Heart right ventricle (tissue), 16 donors: ENCODE measurements at places on chromosomes 7 and 10. TPM values are rescaled to one million over a fixed set of nuclear protein-coding genes. Genes with fewer than 3 reads are reported as not detected.

DNA sequence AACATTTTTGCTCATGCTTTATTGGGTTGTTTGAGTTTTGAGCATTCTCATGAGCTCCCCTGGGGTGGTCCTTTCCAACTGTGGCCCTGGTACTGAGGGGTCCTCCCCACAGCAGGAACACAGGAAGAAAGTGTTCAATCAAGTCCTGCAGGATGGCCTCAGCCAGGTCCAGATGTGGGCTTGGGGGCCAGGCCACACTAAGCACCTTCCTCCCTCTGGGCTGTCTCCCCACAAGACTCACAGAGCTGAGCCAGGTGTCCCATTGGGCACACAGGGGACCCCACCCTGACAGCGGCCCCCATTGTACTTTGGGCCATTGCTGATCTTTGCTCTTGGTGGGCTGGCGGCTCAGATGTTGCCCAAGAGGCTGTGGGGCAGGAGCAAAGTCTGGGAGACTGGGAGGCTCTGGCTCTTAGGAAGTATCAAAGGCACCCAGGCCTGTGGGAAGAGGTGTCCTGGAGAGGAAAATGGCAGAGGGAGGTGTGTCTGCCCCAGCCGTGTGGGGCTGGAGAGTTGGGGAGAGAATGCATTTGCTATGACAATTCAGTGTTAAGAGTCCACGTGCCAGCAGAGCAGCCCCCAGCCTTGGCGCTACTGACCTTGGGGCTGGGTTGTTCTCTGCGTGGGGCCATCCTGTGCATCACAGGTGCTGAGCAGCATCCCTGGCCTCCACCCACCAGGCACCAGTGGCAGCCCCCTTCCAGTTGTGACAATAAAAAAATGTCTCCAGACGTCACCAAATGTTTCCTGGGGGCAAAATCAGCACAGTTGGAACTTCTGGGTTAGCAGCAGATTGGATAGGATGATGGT lies 17.8 kb downstream of the SCART1 start:
- no peak for DNase-seq
- H3K4me3 ChIP-seq: no peak overlapping the region
- no peak overlapping the region for H3K27ac ChIP-seq

GRCh38 chr10:26085549-26085948 lies 131.0 kb upstream of the GAD2 start:
- no peak overlapping the region for H3K4me3 ChIP-seq
- no peaks in the 10 kb centered on the region for H3K36me3 ChIP-seq
- DNase-seq: no peak
- no peaks in the 10 kb centered on the region for H3K4me1 ChIP-seq
- H3K27me3 ChIP-seq: no peaks in the 10 kb centered on the region

GRCh38 chr7:74586258-74587175 lies 71.0 kb upstream of the GTF2I start:
- no peak overlapping the region for H3K4me3 ChIP-seq
- H3K36me3 ChIP-seq: no peaks in the 10 kb centered on the region
- no peak overlapping the region for H3K27ac ChIP-seq
- no peak for DNase-seq

ELOVL3 gene
- total RNA-seq: not detected
